ENCODE measurements at places on chromosomes 16 and 17.

- DNase-seq: no peak
These were observed 157.7 kb downstream of the MSI2 start for GRCh38 chr17:57413848-57414651.

GRCh38 chr16:88759245-88759975, 25.6 kb downstream of the PIEZO1 start:
- no peak for DNase-seq

- no peak for DNase-seq
These were observed 562 bp downstream of the PPL start for GRCh38 chr16:4936181-4936990.

DNA sequence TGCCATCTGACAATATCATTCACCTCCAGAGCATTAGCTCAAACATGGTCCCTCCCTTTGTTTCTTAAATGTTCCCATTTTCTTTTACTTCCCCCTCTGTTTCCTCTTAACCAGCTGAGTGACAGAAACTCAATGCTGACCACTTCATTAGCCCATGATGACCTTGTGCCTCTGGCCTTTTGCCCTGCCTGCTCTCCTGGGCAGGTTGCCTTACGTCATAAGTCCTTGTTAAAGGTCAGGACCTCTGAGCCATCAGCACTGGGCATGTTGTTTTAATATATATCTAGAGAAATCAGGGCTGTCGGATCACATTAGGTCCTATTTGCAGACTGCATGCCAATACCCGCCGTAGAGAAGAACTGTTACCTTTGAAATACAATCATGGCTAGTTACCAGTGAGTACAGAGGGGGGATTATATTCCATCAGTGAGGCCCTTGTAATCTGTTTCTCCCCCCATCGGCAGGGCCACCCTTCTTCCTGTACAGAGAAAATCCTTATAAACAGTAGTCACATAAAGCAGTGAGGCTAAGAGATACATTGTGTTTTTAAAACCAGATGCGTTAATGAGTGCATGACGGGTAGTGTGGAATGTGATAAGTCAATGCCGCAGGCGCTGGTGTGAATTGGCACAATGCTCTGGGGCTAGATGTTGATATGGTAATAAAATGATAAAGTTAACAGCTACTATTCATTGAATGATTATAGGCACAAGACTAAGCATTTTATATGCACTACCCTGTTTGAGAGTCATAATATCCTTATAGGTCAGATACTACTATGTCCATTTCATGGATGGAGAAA, 94.3 kb upstream of the ZFHX3 start:
- DNase-seq: no peak

DNA sequence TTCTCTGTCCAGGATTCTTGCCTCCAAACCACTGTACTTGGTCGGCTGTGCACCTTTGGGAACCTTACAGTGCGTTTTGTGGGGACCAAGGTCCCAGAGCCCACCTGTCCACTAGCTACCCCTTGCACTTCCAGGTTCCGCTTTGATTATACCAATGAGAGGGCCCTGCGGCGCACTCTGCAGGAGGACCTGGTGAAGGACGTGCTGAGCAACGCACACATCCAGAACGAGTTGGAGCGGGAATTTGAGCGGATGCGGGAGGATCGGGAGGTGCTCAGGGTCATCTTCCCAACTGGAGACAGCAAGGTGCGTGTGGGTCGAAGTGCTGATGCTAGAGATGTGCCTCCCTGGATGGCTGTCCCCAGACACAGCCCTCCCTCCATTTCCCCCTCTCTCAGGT, 18.8 kb downstream of the POLR2A start:
- no peak for DNase-seq

DNA sequence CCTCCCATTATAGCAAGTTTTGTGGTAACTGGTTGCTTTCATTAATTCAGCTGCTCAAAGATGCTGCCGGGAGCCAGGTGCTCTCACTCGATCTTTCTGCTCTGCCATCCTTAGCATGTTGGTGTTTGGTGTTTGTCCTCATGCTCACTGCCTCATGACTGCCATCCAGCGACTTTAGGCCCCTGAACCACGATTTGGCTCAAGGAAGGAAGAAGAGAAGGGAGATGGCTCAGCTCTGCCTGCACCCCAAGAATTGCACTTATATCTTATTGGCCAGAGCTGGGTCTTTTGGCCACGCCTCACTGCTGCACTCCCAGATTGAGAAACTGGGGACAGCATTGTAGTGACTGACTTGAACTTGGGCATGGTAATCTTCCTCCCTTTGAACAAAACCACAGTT, 52.7 kb downstream of the ARSG start:
- no peak for DNase-seq

DNA sequence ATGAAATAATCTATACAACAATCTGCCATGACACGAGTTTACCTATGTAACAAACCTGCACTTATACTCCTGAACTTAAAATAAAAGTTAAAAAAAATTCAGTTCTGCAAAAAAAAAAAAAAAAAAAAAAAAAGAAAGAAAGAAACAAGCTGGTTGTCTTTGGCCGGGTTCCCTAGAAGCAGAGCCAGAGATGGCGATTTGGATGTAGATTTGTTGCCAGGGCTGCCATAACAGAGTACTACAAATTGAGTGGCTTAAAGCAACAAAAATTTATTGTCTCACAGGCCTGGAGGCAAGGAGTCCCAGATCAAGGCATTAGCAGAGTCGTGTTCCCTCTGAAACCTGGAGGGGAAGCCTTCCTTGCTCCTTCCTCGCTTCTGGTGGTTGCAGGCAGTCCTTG, 20.4 kb downstream of the SYT17 start:
- DNase-seq: no peak

DNA sequence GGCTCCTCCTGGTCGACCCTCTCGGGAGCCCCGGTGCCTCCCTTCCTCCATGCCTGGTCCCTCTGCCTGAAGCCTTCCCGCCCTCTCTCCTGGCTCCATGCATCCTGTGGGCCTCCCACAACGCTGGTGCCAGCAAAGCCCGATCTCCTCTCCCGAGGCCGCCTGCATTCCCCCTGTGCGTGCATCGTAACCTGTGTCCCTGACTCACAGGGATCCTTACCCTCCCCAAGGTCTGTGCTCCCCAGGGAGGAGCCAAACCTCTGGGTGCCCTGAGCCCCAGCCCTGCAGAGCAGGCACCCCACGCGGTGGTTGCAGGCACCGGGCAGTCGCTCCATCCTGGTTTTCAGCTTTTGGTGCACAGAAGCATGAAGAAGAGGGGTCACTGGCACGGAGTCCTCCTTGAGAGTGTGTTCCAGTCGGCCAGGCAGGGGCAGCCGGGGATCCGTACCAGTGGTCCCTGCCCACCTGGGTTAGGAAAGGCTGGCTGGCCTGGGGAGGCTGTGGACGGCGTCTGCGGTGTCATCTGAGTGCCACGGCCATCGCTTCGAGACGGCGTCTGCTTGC, 1.8 kb upstream of the ENPP7 start:
- DNase-seq: no peak

GRCh38 chr17:49872754-49873377, 25.0 kb upstream of the TAC4 start:
- DNase-seq: no peak

DNA sequence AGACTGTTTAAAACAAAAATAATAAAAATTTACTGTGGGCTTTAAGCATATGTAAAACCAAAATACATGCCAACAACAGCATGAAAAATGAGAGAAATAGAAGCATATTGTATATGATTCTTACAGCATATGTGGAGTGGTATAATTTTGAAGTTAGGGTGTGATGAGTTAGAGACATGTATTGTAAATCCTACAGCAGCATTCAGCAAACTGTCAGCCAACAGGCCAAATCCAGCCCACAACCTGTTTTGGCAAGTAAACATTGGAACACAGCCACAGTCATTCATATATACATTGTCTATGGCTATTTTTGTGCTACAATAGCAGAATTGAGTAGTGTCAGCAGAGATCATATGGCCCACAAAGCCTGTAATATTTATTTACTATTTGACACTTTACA, 42.3 kb downstream of the ZNF18 start:
- DNase-seq: no peak

GRCh38 chr17:67479148-67479547, 102.1 kb downstream of the PITPNC1 start:
- DNase-seq: no peak

DNA sequence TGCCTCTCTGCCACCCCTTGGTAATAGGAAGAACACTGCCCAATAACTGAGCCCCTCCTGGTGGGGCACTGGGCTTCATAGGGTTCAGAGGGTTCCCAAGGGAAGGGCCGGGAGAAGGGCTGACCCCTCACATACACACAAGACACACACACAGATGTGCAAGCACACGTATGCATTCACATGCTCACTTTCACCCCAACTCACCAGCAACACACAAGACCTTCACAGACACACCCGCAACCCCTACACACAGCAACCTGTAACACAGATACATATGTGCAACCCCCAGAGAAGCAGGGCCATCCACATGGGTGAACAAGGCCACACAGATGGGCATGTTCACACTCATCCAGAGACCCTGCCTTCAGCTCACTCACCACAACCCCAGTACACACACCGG, 225.1 kb downstream of the ZNF423 start:
- DNase-seq: no peak

GRCh38 chr17:47698749-47699535, 5.0 kb downstream of the TBKBP1 start:
- no peak for DNase-seq

DNA sequence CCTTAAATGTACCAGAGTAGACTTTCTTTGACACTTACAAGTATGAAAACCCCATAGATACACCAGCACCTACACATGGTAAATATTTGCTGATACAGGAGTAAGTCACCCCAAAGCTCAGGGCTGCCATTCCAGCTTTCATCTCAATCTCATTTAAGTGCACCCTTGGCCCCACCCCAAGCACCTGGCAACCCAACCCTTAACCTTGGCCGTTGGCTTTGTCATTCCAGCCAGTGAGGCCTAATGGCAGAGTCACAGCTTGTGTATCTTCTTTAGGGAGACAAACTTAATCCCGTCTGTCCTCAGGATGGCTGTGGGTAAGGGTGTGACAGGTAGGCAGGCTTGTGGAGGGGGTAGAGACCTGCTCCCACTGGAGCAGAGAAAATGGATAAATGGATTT, 31.5 kb upstream of the TMEM220 start:
- DNase-seq: no peak

GRCh38 chr17:60356940-60357339, 35.0 kb downstream of the USP32 start:
- DNase-seq: no peak

- no peak for DNase-seq
These were observed 76.8 kb downstream of the CCDC182 start for GRCh38 chr17:57668332-57668731.

DNA sequence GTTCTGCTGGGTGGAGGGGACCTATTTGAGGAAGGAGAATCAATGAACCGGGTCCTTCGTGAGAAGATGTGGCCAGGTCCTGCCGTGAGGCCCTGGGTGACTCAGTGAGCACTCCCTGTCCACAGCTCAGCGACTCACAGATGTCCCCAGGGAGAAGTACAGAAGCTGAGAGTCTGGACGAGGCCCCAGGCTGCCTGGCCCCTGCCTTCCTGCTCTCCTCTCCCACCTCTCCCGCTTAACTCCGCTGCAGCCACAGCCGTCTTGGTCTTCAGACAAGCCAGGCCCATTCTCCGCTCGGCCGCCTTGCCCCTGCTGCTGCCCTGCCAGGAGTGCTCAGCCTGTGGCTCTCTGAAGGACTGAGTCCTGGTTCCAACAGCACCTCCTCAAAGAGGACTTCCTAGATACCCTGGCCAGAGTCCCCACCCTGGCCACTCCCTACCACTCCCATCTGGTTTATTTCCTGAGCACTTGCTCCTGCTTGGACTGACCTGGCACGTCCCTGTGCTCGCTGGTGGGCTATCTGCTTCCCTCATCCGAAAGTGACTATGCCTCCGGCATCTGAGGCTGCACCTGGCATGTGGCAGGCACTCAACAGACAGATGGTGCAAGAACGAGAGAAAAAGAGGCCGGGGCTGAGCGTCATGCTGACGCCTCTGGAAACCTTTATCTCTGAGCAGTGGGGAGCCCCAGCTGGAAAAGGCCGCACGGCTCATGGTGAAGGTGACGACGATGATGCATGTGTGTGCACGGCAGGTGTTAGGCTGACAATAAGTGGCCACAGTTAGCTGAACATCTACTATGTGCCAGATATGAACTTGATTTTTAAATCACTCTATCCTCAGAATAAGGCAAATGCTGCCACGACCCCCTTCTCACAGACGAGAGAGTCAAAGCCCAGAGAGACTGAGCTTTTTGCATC, 9.2 kb upstream of the TNFRSF13B start:
- no peak for DNase-seq

- DNase-seq: no peak
These were observed 1.1 kb downstream of the MT1M start for GRCh38 chr16:56633535-56633934.
